ENCODE measurements at places on chromosomes 11 and 22.

- no peak for DNase-seq
These were observed 1083.6 kb downstream of the DLG2 start for GRCh38 chr11:84543367-84544159.

- DNase-seq: no peak
These were observed 183.4 kb downstream of the BUD13 start for GRCh38 chr11:116589402-116589801.

DNA sequence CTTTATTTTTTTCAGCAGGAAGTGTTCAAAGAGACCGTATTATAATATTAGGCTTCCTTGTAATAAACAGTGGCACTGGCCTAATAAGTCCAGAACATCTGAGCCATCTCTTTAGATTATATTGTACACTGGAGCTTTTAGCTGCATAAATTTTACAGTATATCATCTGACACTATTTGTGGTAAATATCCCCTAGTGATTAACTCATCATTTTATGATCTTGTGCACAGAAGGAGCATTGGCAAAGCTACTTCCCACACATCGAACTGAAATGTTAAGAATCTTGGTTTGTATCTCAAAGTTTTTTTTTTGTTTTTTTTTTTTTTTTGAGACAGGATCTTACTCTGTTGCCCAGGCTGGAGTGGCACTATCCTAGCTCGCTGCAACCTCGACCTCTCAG lies 162.7 kb downstream of the HIPK3 start:
- DNase-seq: no peak

DNA sequence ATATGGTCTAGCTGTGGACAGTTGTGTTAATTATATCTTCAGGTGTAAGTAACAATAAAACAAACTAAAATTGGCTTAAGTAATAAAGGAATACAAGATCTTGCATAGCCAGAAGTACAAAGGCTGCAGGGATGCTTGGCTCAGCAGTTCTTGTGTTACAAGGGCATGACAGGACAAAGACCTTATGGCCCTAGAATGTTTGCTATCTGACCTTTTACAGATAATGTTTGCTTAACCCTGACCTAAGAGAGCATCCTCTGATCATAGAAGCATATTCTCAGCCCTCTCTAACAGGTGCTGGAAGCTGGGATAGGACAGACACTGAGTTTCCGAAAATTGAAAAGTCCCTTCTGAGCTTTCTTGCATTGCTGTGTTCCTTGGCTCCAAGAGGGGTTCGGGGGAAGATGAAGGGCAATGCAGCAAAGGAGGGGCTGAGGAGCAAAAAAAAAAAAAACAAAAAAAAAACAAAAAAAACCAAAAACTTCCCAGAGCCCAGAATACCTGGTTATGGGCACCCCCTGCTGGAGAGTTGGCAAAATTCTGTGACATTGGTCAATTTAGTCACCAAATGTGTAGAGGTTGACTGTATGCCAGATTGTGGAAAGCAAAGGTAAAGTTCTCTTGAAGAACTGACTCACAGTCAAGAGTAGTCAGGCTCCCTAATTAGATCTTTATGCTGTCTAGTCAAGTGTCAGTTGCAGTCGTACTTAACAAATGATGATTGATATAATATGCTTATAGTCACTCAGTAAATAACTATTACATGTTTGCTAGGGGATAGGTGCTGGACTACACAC lies 10.4 kb upstream of the HIKESHI start:
- DNase-seq: peak; percentile 40

DNA sequence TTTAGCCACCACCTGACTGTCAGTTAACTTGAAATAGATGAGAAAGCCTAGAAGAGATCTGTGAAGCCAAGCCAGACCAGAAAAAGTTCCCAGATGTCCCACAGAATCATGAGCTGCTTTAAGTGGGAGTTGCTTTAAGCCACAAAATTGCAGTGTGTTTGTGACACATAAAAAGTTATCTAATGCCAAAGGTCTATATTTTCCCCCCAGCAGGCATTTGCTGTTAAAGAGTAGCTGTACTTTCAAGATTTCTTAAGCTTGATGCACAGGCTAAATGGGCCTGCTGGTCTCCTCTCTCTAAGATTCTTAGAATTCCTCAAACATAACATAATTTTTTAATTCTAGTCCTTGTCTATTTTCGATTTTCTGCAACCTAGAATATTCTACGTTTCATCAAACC lies 825.7 kb downstream of the FAM181B start:
- no peak for DNase-seq

DNA sequence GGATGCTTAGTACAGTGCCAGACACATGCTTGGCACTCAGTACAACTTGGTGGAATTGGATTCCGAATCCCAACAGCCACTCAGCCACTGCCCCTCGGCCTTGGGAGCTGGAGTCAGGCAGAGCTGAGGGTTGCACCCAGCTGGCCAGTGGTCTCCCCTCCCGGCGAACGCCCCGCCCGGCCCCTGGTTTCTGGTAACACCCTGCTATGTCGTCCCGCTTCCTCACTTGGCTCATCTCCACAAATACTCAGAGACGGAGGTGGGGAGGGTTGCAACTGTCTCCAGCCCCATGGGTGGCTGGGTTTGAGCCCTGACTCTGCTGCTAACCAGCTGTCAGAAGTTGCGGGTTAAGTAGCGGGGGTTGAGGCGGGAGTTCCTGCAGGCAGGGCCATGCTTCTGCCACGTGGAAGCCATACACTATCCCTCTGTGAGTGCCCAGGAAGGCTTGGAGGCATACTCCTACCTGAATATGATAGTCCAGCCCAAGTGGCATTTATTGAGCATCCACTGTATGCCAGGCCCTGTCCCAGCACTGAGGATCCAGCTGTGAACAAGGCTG lies 67.1 kb downstream of the GRIK4 start:
- no peak for DNase-seq

DNA sequence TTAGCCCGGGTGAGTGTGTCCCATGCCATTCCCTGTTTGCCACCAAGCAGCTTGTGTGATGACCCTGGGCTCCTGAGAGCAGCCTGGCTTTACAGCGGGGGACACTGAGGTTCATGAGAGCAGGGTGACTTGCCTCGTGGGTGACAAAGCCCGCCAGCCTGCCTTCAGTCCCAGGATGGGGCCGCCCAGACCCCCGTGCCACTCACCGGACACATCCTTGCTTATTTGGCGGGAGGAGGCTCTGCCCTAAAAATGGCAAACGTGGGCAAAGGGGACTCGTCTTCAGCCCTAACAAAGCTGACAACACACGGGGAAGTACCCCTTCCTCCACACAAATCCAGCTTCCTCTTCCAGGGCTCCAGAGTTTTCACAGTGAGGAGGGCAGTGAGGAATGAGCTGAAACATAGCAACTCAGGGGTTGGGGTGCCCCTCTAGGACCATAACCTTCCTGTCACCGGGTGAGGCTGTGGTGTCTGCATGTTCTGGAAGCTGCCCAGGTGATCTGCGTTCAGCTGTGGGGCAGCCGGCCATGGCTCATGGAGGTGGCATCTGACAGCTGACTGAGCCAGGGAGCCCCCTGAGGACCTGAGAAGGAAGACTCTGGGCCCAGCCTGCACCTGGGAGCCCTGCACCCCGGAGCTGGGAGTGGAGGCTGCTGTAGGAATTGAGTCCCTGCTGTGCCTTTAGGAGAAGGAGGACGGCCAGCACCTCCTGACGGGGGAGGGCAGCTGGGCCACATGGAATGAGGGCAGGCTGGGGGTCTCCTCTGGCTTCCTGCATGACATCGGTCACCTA lies 16.7 kb downstream of the RIBC2 start:
- no peak for DNase-seq

GRCh38 chr11:110830344-110830743 lies 118.1 kb upstream of the ARHGAP20 start:
- DNase-seq: no peak

DNA sequence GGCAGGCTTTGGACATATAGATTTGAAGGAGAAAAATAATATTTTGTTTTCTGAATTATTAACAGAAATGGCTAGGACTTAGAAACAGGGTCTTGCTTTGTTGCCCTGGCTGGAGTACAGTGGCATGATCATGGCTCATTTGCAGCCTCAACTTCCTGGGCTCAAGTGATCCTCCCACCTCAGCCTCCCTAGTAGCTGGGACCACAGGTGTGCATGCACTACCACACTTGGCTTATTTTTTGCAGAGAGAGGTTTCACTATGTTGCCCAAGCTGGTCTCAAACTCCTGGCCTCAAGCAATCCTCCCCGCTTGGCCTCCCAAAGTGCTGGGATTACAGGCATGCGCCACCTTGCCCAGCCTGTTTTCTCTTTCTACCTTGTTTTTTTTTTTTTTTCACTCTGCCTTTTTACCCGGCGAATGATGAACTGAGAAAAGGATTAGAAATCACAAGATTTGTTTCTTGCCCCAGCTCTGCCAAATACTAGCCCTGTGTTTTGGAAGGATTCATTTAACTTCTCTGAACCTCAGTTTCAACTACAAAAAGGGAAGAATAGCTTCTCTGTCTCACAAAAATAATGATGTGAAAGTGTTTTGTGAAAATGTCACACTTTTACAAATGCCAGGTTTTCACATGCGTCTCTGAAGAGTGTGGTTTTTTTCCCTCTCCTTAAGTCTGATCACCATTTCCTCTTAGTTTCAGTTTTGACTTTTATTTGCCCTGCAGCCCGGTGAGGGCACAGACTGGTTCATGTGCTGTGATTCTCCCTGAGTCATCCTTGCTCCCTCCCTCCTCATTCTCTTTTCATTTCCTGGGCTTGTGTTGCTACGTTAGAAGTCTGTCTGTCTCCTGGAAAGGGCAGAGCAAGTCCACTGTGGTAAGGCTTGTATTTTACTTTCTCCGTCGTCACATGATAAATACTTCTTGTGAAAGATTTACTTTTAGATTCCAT lies 67.7 kb downstream of the BCL2L13 start:
- DNase-seq: peak; percentile 99

GRCh38 chr22:37487571-37487970 lies 1.4 kb upstream of the MFNG start:
- DNase-seq: peak; percentile 56

DNA sequence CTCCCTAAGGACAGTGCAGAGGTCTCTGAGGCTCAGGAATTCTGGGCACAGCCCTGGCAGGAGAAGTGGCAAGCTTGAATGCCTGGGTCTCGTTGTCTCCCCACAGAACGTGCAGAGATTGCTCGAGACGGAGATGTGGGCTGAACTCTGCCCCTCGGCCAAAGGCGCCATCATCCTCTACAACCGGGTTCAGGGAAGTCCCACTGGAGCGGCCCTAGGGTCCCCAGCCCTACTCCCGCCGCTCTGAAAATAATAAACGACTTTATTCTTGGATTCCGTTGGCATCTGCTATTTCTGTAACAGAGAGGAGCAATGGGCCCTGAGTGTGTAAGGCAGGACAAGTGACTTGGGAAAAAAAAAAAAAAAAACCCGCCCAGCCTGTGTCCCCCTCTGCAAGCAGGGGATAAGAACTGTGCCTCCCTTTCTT lies 591 bp upstream of the DNAJC4 start:
- DNase-seq: no peak

DNA sequence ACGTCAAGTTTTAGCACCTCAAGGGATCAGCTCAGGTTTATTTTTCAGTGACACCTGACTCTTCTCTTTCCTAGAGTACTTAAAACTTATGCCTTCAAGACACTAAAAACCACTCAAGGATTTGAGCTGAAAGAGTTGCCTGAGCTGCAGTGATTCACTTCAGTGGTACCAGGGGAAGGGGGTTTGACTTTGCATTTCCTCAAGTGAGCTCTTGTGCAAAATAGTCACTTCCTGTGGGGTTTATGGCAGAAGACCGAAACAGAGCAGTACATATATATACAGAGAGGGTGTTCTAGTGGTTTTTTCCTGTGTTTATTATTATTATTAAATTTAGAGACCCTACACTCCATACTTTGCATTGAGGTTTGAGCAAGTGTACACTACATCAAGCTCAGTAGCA lies 60.7 kb downstream of the DBX1 start:
- peak; percentile 21 for DNase-seq

- DNase-seq: no peak
These were observed 56.4 kb downstream of the CEP164 start for GRCh38 chr11:117384045-117384444.

GRCh38 chr11:65425971-65426838 lies 3.6 kb downstream of the NEAT1 start:
- DNase-seq: peak; percentile 100

DNA sequence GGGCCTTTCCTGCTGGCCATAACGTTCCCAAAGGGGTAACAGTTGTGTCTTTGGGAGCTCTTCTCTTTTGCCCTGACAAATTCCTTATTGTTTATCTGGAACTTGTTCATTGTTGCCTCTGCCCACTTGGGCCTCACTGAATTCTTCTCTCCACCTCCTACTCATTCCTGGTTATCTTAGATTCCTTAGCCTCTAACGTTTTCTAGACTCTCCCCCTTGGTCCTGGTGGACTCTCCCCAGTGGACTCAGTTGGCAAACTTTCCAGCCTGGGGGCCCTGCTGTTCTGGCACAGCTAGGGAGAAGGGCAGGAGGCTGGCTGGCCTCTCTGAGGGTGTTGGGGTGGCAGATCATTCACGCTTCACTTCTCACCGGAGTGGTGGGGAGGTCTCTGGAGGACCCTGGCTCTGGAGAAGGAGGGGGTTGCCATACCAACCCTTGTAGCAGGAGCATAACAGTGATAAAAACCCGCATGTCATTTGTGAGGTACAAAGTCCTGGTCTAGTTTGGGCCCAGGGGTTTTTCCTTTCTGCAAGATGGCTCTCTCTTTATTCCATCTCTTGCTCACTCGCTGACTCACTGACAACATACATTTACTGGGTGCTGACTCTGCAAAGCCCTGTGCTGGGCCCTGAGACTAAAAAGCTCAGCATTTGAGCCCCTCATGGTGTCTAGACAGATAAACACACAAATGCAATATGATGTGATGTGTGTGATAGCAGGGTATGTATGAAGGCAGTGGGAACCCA lies 39.7 kb downstream of the YWHAH start:
- DNase-seq: no peak

GRCh38 chr22:50192436-50193204 lies 6.9 kb downstream of the TRABD start:
- DNase-seq: peak; percentile 83

DNA sequence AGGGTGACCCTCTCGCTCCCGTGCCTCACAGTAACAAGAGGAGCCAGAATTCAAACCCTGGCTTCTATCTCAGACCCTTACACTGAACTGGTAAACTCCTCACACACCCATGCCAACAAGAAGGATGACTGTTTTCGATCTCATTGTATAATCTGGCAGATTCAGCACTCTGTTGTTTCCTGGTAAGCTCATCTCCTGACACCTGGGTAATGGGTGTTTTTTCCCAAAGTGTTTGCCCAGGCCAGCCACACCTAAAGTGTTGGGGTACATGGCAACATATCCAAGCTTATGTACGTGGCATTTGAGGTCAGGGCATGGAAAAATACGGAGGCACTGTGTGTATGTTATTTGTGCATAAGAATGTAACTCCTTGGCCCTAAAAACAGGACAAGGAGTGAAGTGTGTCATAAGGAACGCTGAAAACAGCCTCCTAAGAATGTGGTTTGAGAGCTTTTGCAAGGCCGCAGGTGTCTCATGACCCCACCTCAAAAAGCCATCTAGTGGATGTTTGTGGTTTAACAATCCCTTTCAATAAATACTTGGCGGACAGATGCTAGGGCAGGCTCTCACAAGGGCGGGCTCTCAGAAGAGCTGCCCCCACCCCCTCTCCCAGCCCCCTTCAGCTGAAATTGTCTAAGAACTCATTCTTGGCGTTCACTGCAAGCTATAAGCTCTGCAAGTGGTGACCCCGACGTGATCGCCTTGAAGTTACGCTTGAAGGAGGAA lies at the start of gene MS4A15:
Gene MS4A15, plus strand, starts transcription at position 561 of the 726 bp plus-strand sequence. CDS start 6,867 bp downstream, outside the sequence.
- peak; percentile 61 for DNase-seq
